T follicular helper cell (primary cell): ENCODE measurements at places on chromosomes 12 and 14.

DNA sequence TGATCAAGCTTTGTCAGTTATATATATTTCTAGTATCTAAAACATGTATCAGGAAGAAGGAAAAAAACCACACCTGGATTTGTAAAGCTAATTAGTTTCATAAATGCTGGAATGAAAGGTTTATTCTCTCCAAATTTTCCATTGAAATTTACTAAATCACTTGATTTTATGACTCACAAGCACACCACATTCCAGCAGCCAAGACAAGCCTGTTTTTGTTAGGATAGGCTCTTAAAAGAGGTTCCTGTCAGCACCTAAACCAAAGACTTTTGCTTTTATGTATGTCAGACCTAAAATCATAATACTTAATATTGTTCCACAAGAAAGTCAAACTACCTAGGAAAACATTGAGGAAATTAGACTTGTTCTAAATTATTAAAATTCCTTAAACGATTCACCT, 85.3 kb upstream of the PAWR start:
- no peak for DNase-seq

DNA sequence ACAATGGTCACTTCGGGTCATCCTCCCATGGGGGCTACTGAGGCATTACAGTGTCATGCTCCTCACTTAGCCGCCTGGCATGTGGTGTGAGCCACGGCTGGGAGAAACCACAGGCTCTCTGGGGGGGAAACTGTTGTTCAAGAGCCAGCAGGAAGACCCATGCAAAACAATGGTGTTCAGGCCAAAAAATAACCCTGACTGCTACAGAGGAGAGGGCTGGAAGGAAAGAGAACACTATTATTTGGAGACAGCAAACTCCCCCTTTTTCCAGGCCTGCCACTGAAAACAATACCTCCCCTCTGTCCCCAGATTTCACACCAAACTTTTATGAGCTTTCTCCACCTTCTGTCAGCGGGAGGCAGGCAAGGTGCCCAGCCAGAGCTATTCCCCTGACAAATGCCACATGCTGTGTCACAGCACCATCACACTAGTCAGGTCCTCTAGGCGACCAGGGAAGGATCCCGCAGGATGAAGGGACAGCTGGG, 83.7 kb downstream of the CHGA start:
- no peak for DNase-seq

DNA sequence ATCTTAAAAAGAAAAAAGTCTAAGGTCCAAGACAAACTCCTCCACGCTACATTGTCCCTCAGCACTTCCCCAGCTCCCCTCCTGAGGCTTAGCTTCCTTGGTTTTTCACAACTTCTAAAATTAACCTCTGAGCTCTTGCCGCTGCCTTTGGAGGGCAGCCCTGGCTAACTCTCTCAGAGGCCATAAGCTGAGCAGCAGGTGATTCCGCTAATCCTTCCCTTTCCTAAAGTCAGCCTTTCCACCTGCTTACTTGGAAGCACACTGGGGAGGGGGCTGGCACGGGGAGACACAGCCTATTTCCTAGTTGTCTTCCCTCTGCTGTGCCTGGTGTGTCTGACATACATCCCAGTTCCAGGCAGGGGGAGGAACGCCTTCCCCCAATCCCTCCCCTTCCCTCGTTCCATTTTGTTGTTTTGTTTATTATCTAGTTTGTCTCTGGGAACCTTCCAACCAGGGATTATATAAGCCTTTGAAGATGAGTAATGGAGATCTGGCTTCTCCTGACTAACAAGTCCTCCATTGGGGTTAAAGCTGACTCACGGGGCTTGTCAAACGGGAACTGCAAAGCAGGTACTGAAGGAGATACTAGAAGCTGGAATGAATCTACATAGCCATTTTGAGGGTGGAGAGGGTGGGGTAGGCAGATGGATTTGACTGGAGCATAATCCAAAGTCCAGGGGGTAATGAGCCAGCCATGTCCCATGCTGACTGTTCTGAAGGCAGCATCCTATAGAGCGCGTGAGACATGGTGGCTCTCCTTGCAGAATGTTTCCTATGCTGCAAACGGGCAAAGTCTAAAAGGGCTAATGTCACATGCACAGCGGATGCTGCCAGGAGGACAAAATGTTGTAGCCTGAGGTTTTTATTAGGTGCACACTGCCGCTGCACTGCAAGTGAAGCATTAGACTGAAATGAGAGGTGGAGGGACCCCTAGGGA, 230.8 kb downstream of the FOXN3 start:
- no peak for DNase-seq

GRCh38 chr12:88172844-88173407, 30.8 kb downstream of the TMTC3 start:
- DNase-seq = no peak

DNA sequence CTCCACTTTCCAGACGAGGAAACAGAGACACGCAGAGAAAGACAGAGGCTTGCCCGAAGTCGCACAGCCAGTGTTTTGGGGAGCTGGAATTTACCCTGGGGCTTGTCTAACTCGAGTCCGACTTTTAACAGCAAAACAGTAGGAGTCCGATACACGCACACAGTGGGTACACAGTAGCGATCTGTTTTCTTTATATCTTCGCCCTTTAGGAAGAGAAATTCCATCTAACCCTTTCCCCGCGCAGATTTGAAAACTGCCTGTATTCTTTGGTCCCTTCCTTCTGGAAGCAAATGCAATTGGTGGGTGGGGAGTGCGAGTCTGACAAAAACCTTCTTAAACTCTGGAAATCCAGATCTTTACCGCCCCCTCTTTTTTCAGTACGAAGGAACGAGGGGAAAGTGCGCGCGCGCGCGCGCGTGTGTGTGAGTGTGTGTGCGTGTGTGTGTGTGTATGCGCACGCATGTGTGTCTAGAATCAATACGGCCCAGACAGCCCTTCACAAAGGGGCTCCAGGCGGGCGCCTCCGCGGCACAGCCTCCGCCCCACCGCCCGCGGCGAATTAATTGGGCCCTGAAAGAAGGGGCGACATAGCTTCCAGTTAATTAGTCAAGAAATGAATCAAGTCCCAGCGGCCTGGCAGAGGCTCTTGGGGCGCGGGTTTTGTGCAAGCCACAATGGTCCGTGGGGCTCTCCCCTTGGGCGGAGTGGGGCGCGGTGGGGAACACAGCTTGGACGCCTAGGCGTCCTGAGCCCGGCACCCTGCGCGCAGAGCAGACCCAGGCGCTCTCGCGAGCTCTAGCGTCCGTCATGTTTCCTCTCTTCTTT, 14.0 kb upstream of the TBX3 start:
- DNase-seq = no peak

DNA sequence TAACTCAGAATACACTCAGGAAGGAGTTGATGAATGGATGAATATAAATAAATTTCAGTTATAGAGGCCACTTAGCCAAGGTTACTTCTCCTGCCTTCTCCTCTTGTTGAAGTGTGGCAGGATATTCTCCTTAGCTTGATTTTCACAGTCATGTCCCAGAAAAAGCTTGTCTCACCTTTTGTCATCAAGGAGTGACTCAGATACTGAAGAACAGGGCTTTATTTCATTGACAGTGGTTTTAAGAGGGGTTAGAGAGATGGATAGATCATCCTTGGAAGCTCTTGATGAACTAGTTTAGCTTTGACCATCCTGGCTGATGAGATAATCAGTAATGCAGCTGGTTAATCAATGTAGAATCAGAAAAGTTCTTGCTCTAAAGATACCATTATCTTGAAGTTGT, 35.0 kb upstream of the CFAP54 start:
- DNase-seq = no peak

- DNase-seq = no peak
Observed at GRCh38 chr12:26789731-26790644, 43.0 kb downstream of the ITPR2 start.

GRCh38 chr12:27723212-27723611, 12.6 kb downstream of the MRPS35 start:
- DNase-seq = no peak

GRCh38 chr14:41606532-41607303, at the start of gene LRFN5:
Gene LRFN5, plus strand, starts transcription at chr14:41606876.
- no peak for DNase-seq

DNA sequence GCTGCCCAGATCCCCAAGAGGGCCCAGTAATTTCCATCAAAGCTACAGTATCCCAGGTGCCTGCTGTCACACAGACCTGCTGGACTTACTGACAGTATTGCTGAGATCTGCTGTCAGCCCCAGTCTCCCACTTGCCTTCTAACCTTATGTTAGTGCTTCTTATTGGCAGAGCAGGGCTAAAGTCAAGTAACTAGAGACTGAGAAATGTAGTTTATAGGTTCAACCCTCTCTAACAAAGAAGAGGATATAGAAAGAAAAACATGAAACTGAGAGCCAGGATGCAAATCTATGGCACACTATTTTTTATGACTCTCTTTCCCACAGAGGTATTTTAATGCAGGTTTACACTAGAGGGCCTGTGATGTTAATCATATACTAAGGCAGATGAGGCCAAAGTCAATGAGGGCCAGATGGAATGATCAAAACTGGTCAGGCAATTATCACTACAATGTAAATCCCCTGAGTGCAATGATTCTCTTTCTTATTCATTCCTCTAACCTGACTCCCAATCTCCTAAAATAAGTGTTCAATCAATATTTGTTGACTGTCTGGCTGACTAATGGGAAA, 781.9 kb downstream of the VRK1 start:
- no peak for DNase-seq

DNA sequence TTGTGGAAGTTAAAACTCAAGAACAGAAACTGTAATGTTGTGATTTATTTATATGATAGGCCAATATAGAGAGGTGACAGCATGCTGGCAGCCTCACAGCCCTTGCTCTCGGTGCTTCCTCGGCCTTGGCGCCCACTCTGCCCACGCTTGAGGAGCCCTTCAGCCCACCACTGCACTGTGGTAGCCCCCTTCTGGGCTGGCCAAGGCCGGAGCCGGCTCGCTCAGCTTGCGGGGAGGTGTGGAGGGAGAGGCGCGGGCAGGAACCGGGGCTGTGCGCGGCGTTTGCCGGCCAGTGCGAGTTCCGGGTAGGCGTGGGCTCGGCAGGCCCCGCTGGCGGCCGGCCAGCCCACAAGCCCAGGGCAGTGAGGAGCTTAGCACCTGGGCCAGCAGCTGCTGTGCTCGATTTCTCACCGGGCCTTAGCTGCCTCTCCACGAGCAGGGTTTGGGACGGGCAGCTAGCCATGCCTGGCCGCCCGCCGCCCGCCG, 65.8 kb upstream of the SLC8A3 start:
- DNase-seq = no peak

DNA sequence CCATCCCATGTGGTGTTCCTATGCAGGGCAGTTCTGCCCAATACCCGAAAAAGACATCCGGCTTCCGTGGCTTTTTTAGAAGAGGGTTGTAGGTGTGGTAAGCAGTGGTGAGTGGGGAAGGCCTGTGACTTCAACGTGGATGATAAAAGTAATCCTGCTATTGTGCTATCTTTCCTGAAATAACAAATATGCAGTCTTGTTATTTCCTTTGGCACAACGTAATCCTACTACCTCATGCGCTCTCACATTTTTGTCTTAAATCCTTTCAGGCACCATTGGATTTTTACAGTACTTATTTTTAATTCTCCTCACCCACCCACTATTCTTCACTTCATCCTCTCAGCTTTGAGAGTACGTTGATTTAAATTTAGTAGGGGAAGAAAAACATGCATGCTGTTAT, 96.8 kb downstream of the IPO8 start:
- no peak for DNase-seq

- DNase-seq = no peak
Observed at GRCh38 chr12:10750385-10750727, 27.2 kb upstream of the YBX3 start.

GRCh38 chr12:54131641-54132280, 57.0 kb downstream of the SMUG1 start:
- no peak for DNase-seq

- DNase-seq = no peak
Observed at GRCh38 chr12:15846887-15847286, 35.3 kb upstream of the STRAP start.

DNA sequence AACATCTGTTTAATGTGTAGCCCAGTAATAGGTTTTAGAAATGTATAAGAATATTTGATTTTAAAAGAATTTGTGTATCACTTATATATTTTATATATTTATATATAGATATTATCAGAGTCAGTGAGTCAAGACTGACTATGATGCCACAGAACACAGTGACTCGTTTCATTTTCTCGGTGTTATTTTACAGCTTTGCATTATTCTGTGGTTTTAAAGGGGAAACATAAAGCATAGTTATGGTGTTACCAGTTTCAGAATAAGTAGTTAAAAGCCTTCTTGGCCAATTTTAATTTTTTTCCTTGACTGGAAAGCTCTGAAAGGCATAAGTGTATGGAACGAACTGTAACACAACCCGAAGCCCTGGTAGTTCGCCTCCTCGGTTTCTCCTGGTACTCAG, 91.0 kb downstream of the GRIP1 start:
- DNase-seq = no peak

GRCh38 chr14:69004731-69005431, 25.8 kb upstream of the ACTN1 start:
- no peak for DNase-seq

DNA sequence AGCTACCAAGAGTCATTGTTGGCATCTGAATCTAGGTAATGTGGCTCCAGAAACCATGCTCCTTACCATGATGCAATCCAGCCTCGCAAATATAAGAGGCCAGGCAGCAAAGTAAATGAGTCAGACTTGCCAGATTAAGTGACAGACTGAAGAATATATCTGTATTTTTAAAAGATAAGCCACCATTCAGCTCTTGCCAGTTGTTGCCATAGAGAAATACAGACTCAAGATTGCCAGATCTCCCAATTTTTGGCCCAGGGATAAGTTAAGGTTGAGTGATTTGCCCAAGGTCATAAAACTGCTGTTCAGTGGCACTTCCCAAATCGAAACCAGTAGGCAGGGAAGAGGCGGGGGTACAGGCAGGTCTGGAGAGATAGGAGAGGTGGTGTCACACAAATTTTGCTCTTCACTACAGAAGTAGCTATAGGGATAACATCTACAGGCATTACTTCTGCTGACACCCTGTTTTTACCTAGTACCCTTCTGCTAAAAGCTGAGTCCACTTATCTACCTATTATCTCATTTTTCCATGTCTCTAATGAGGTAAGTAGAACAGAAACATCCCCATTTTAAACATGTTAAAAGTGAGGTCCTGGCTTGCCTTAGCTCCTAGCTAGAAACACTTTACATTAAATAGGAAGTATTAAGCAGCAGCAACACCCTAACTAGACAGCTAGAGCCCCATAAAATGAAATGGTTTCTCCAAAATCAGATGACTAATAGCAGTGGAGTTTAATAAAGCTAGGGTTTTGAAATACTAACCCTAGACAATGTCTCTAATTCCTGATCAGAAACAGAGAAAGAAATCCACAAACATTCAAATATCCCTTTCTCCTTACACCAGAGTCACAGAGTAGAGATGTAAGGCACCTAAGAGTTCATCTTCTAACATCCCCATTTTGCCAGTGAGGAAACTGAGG, 19.5 kb downstream of the DCAF5 start:
- DNase-seq = no peak

GRCh38 chr12:111428081-111428727, 22.5 kb downstream of the SH2B3 start:
- no peak for DNase-seq

GRCh38 chr14:102544747-102545460, 35.3 kb upstream of the ANKRD9 start:
- no peak for DNase-seq

DNA sequence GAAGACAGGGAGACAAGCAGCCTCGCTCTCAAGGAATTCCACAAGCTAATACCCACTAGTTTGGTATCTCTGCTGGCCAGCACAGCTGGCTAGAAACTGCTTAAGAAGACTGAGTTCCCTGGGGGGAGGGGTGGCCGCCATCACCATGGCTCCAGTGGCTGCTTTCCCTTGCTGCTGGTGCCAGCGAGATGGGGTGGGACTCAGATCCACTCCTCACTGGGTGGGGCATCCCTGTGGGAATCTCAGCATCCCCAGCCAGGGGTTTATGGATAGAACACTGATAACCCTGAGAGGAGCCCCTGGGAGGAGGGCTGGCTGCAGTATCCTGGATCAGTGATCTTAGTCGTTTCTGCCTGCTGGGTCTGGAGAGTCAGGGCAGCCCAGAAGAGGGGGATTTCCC, 170.6 kb upstream of the MDGA2 start:
- DNase-seq = no peak
